ENCODE measurements at places on chromosomes 11 and 22.

GRCh38 chr11:118016104-118016503, 29.9 kb downstream of the IL10RA start:
- DNase-seq, result no peak

DNA sequence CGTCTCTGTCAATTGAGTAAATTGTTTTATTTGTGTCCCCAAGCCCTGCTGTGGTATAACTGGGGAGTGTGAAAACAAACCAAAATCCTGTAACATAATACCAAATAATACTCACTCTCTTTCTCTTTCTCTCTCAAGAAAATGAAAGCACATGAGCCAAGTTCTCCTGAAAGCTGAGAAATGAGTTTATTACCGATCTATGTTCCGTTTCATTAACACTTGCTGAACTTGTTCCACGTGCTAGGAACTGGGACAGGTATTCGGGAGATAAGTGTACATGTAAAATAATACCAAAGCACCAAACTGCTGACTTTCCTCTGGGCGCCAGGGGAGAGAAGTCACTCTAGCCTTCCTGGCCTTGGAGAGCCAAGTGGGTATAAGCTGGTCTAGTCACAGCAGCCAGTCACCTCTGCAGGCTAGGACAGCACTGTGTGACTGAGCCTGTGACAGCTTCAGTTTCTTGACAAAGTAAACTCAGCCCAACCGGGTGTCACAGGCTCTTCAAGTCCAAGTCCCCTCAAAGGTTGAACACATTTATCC, 23.1 kb downstream of the CD6 start:
- no peak for DNase-seq

DNA sequence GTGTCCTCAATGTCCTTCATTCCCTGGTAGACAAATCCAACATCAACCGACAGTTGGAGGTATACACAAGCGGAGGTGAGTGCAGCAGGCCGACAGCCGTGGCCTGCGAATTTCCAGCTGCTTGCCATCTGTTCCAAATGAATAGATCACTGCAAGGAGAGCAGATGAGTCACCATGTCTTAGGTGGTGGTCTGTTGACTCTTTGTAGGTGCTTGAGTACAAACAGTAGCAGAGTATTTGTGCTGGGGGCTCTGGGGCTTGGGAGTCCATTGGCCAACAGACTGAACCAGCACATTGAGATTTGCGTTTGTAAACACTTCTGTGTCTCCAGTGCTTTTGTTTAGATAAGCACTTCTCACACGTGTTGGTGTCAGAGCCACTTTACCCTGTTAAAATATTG, 21.1 kb downstream of the EIF3L start:
- DNase-seq, result no peak

GRCh38 chr11:6505577-6506240, 8.6 kb downstream of the DNHD1 start:
- no peak for DNase-seq

- DNase-seq, result no peak
These were observed 68.9 kb downstream of the CYB5R2 start for GRCh38 chr11:7604331-7604955.

GRCh38 chr11:30868626-30869081, 282.5 kb upstream of the MPPED2 start:
- no peak for DNase-seq

DNA sequence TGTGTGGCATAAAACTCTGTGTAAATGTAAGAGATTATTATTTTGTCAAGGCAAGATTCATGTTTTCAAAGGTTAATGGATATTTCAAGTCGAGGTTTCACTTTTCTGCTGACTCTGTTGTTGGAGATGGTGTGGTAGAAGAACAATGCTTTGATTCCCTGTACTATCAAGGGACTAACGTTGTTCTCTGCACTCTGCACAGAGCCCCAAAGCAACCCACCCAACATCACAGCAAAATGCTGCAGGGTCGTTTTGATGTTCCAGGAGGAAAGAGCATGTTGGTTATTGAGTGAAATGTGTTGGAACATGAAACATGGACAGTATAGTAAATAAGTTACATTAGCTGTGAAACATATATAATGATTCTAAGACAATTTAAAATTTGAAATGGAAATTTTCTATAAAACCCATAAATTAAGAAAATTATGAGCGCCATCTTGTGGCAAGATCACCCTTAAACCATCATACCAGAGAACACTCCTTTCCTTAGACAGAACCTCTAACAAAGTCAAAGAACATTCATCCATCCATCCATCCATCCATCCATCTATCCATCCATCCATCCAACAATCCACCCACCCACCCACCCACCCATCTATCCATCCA, 164.4 kb upstream of the ZBED5 start:
- no peak for DNase-seq

GRCh38 chr11:5689551-5689983, at the start of gene TRIM22:
TRIM22 (plus strand) TSS chr11:5689790; CDS start chr11:5696233, 6,443 bp downstream.
- no peak for DNase-seq

- DNase-seq, result no peak
These were observed 24.7 kb downstream of the PPME1 start for GRCh38 chr11:74195828-74196227.

DNA sequence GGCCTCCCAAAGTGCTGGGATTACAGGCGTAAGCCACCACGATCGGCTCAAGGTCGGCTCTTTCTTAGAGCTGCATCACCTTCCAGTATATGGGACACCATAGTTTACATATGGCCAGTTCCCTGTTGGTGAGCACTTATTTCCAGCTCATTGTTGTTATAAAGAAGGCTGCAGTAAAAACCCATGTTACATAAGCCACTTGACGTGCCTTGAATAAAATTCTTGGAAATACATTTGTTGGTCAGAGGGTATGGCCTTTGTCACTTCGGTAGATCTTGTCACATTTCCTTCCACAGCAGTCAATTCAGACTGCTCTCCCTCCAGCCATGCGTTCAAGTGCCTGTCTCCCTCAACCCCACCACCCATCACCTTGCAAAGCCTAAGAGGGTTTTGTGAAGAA, 92.9 kb downstream of the PRR5L start:
- DNase-seq, result no peak

- DNase-seq, result no peak
These were observed 17.9 kb downstream of the OSBPL5 start for GRCh38 chr11:3147257-3147619.
